ENCODE measurements at places on chromosomes 6 and 20.

- DNase-seq, result peak; percentile 46
Measured at GRCh38 chr6:31791324-31792089, 4.0 kb downstream of the VARS1 start.

DNA sequence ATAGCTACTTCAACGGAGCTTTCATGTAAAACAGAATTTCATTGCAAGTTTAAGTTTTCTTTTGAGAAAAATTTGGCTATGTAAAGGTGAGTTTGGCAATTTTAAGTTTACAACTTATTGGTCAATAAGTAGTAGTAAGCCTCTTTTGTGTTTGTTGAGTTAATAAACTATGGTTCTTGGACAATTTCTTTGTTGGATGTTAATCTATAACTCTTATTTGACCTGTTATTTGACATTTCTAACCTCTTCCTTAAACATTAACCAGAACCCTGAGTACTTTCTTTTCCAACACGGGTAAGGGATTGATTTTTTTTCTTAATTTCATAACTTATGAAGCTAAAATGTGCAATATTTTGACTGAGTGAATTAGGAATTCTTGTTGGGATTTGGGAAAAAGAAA, 354.4 kb downstream of the PRKN start:
- DNase-seq, result no peak

DNA sequence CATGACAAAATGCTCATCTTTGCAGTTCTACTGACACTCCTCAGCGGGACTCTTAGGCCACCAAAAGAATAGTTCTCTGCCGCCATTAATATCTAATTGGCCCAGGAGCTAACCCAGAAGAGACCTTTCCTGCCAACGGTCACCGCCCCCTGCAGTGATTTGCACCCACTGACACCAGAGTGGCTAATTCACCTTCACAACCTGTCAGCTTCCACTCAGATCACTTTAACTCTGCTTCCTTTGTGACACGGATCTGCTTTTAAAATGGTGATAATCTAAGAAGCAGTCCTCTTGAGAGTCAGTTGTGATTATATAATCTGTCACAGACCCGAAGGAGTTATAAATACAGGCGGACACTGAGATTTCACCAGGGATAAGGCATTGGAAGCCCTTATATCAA, 172.8 kb downstream of the FRK start:
- DNase-seq, result no peak

- no peak for DNase-seq
Measured at GRCh38 chr6:127382413-127382812, 39.0 kb upstream of the ECHDC1 start.

- DNase-seq, result no peak
Measured at GRCh38 chr6:122495612-122496011, 24.0 kb upstream of the SERINC1 start.

- DNase-seq, result peak; percentile 85
Measured at GRCh38 chr6:112931832-112932231, 584.7 kb downstream of the RFPL4B start.

DNA sequence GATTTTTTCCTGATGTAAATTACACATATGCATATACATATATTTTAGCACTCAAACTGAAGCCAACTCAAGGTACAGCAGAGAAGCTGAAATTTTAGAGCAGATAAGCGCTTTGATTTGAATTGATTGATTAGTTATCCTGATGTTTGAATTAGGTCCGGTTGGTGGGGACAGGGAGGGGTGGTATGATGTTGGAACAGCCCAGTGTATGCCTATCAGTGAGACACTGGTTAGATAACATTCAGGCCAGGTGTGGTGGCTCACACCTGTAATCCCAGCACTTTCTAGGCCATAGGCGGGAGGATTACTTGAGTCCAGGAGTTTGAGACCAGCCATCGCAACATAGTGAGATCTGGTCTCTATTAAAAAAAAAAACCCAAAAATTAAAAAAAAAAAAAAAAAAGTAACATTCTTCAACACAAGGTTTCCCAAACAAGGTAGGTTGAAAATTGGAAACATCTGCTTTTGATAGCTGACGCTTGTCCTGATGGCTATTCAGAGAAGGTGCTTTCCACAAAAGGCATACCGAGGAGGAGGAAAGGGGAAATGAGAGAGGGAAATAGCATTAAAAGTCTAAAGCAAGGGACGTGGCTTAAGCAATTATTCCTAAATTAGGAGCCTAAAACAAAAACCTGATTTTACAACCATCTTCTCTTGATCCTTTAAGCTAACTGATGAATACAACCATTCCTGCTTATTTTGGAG, 288.4 kb upstream of the JARID2 start:
- DNase-seq, result no peak

GRCh38 chr6:26087284-26088115, at the start of gene HFE:
TSS of gene HFE (plus strand) at chr6:26087429. CDS start at chr6:26087441, 12 bp downstream.
- DNase-seq, result peak; percentile 63

- peak; percentile 65 for DNase-seq
Measured at GRCh38 chr6:84920021-84920420, 155.6 kb upstream of the TBX18 start.

- DNase-seq, result no peak
Measured at GRCh38 chr6:40359808-40360207, 227.4 kb downstream of the LRFN2 start.

DNA sequence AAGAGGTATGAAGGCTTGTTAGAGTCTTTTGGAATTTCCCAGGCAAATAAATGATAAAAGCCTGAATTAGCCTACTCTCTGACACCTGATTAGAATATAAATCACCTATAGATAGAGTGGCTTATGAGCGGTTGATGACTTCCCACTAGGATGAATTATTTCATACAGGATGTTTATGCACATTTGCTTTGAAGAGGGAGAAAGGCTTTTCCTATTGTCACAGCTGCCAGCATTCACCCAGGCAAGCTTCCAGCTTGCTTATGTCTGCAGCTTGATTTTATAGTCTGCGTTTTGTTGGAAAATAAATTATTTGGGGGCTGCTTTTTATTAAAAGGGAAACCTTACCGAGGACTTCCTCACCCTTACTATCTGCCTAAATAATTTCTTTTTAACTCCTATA, 51.3 kb upstream of the EIF2S2 start:
- no peak for DNase-seq

GRCh38 chr6:121651420-121651819, 216.0 kb downstream of the GJA1 start:
- DNase-seq, result no peak

DNA sequence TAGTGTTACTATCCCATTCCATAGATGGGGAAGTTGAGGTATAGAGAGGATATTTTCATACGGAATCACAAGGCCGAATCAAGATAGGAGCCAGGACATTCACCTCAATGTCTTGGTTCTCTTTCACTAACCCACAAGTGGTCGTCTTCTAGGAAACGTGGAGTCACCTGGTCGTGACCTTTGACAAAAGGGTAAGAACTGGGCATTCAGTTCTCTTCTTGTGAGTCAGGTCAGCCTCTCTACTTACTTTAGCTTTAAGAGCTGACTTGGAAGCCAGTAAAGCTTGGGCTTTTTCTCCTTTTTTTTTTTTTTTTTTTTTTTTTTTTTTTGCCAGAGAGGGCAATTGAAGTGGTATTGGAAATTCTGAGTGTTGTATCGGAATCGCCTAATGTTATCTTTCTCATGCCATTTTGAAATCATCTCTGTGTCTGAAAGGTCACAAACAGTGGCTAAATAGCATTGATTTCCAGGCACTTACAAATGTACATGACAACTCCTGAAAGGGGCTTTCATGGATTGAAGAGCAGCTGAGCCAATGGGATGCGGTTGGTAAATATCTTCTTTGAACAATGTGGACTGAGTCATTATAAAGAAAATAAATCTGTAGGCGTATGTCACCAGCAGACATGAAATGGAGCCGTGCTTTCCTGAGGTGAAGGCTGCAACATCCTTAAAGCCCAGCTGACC, 356.9 kb downstream of the KIF16B start:
- no peak for DNase-seq

DNA sequence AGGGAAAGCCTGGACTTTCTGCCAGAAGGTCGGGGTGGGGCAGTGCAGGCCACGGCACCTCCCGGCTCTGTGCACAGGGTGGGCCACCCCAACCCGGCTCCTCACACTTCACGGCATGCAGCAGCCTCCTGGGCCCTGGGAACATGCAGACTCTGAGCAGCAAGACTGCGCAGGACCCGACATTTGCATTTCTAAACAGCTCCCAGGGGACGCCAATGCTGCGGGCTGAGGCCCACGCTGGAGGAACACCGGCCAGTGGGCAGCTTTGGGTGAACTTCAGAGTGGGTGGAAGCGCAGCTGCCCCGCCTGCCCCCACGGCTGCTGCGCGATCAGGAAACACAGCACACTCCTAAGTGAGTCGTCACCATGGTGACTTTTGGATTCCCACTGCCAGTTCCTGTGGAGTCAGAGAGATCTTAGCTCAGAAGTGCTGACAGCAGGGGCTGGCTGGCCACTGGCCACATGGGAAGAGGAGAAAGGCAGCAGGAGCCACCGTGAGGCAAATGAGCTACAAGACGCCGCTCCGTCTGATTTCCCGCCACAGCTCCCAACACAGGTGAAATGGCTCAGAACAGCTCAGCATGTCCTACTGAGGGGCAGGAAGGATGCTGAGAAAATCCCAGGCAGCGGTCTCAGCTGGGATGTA, 52.1 kb downstream of the RNASET2 start:
- no peak for DNase-seq

DNA sequence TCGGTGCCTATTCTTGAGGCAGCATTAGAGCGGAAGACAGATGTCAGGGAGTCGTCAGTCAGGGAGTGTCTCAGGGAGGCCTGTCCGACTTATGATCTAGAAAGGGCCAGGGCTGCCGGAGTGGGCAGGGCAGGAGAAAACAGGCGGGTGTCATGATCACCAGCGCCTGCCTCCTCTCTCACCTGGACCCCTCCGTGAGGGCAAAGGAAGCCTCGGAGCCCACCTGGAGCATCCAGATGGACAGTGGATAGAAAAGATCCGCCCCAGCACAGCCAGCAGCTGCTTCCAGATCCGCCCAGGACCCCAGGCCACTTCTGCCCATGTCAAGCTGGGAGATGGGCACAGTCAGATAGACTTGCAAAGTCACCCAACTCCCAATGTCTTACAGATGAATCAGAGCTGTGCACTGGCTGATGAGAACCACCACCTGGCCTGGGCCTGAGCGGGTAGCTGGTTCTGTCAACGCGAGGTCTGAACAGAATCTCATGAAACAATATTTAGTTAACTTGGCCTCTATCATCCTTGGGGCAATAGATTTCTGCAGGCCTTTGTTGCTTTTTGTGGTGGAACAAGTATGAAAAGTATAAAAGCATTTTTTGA, 22.2 kb downstream of the PSMG4 start:
- DNase-seq, result peak; percentile 17

GRCh38 chr20:36988494-36988966, 37.0 kb upstream of the SAMHD1 start:
- DNase-seq, result peak; percentile 4

DNA sequence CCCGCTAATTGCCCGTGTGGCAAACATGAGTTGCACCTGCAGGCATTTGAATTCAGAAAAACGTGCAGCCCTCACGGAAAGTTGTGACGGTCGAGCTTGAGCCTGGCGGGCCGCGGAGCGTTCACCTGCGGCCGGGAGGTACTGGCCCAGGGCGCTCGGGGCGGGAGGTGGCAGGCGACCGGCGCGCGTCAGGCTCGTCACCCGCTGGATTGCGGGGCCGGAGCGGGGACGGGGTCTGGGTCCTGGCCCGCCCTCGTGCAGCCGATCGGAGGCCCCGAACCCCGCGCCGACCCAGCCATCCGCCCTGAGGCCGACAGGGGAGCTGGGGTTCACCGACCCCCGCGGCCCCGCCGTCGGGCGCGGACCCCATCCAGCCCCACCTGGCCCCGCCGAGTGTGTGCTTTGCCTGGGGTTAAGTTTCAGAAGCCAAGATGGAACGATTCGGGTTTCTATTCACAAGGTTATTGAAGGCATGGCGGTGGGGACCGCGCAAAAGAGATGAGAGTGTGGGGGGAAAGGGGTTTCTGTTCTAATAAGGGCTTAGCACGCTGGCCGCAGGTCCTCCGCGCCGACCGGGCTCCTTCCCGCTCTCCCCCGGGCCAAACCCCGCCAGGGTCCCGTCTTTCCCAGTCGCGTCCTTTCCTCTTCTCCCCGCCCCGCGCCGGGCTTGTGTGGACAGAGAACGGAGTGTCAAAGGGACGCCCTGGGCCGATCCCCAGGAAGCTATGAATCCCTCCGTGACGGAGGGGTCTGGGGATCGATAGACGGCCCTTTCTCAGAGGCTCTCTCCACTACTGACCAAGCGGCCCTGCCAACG, 1.6 kb upstream of the HEY2 start:
- DNase-seq, result no peak

DNA sequence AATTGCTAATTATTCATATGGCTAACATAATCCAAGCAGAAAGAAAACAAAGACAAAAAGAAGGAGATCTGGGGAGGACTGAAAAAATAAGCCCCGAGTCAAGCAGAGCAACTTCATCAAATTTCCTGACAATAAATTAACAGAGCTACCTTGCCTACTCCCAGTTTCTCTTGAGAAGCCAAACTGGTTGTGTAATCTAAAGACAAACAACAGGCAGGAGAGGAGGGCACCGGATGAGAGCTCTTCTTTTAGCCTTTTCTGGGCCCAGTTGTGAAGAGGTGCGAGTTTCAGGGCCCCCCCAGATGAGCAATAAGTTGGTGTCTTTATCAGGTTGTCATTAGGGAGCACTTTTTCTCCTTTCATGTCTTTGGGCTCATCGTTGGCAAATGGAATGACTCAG, 197.1 kb upstream of the PCSK2 start:
- DNase-seq, result no peak

GRCh38 chr6:72850040-72850439, 228.2 kb downstream of the KCNQ5 start:
- no peak for DNase-seq

DNA sequence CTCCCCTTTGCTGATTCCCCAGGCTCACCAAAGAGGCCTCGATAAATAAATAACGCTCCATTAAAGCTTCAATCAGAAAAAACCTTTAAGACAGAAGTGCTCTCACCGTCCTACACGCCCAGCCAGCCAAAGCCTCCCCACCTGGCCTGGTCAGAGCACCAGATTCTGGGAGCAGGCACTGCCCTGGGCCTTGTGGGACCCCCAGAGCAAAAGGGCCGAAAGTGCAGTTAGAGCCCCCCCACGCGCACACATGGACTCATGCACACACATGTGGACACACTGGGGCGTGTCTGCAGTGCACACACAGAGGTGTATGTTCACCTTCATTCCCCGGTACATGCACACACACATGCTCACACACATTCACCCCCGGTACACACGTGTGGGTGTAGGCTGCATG, 1.9 kb upstream of the NECAB3 start:
- no peak for DNase-seq

Measured in fibroblast of skin of abdomen (primary cell).